ENCODE measurements at places on chromosomes 3 and 15. TPM values are rescaled to one million over a fixed set of nuclear protein-coding genes. Genes with fewer than 3 reads are reported as not detected.

CYP1A2 gene
- polyA plus RNA-seq, result not detected

CNTN3 gene
- polyA plus RNA-seq, result 2.2 TPM

ACP3 gene
- 0.53 TPM for polyA plus RNA-seq

SLC24A5 gene
- polyA plus RNA-seq, result not detected

GASK1A gene
- 0.06 TPM for polyA plus RNA-seq

CSTA gene
- polyA plus RNA-seq, result 0.16 TPM

AADACL2 gene
- not detected for polyA plus RNA-seq

CPN2 gene
- polyA plus RNA-seq, result 0.07 TPM

SEMA6D gene
- 12.6 TPM for polyA plus RNA-seq

PLSCR5 gene
- polyA plus RNA-seq, result not detected

TRPC1 gene
- polyA plus RNA-seq, result 5.7 TPM

PDCD7 gene
- polyA plus RNA-seq, result 12.3 TPM

GOLGA8J gene
- polyA plus RNA-seq, result not detected

SLC6A20 gene
- not detected for polyA plus RNA-seq

GOLGA8T gene
- polyA plus RNA-seq, result not detected

NRROS gene
- 0.10 TPM for polyA plus RNA-seq

PLSCR2 gene
- polyA plus RNA-seq, result not detected

IL5RA gene
- polyA plus RNA-seq, result not detected

TM6SF1 gene
- 1.3 TPM for polyA plus RNA-seq

ADAMTS17 gene
- polyA plus RNA-seq, result 0.03 TPM

GOLGA8R gene
- 0.46 TPM for polyA plus RNA-seq

UPK1B gene
- 0.40 TPM for polyA plus RNA-seq

SATB1 gene
- 10.7 TPM for polyA plus RNA-seq

GUCA1C gene
- not detected for polyA plus RNA-seq

POLQ gene
- 1.7 TPM for polyA plus RNA-seq

FBXO40 gene
- not detected for polyA plus RNA-seq

RTP4 gene
- not detected for polyA plus RNA-seq

ARIH1 gene
- 24.0 TPM for polyA plus RNA-seq

FES gene
- polyA plus RNA-seq, result 10.5 TPM

TRH gene
- polyA plus RNA-seq, result not detected

PATL2 gene
- 0.10 TPM for polyA plus RNA-seq

CLDN18 gene
- polyA plus RNA-seq, result not detected

SEMA3B gene
- 29.3 TPM for polyA plus RNA-seq

HES1 gene
- 6.7 TPM for polyA plus RNA-seq

CAV3 gene
- not detected for polyA plus RNA-seq

Data from IMR-90 (cell line).